Thoracic aorta (tissue), 2 donors: ENCODE measurements at places on chromosomes 2 and 18. TPM values are rescaled to one million over a fixed set of nuclear protein-coding genes. Genes with fewer than 3 reads are reported as not detected.

DNA sequence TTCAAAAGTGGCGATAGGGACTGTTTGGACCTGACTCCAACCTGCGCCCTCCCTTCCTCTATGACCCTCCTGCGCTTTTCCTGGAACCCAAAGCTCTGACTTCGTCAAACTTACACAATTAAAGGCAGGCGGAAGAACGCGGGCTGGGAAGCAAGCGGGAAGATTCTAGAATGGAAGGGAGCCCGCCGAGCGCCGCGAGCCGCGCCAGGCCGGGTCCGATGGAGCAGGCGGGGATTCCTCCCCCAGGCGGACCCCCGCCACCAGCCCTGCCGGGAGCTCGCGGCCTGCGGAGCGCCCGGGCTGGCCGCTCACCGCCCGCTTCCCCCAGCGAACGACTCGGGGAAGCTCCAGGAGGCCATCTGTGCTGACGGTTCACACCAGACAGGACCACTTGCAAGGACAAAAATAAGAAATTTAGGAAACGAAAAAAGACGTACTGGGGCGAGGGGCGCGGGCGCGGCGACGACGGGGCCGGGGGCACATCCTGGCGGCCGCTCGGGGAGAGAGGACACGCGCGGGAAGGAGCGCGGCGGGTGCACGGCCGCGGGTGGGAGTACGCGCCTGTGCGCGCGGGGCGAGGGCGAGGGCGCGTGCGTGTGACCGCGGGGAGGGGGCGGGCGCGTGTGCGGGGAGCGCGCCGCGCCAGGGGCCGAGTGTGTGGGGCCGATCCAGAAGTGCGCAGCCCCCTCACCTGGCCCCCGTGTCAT is 1.1 kb upstream of the SALL3 start:
- peaks cover 18% of the 10 kb centered on the region for H3K27me3 ChIP-seq
- DNase-seq: no peak
- no peak overlapping the region for H3K4me3 ChIP-seq
- no peak overlapping the region for H3K27ac ChIP-seq
- no peaks in the 10 kb centered on the region for H3K36me3 ChIP-seq
- peaks cover 32% of the 10 kb centered on the region for H3K4me1 ChIP-seq

GRCh38 chr2:102892698-102893310 is 131.0 kb downstream of the TMEM182 start:
- no peak overlapping the region for H3K4me3 ChIP-seq
- H3K27ac ChIP-seq: no peak overlapping the region
- no peaks in the 10 kb centered on the region for H3K27me3 ChIP-seq
- H3K36me3 ChIP-seq: no peaks in the 10 kb centered on the region

DNA sequence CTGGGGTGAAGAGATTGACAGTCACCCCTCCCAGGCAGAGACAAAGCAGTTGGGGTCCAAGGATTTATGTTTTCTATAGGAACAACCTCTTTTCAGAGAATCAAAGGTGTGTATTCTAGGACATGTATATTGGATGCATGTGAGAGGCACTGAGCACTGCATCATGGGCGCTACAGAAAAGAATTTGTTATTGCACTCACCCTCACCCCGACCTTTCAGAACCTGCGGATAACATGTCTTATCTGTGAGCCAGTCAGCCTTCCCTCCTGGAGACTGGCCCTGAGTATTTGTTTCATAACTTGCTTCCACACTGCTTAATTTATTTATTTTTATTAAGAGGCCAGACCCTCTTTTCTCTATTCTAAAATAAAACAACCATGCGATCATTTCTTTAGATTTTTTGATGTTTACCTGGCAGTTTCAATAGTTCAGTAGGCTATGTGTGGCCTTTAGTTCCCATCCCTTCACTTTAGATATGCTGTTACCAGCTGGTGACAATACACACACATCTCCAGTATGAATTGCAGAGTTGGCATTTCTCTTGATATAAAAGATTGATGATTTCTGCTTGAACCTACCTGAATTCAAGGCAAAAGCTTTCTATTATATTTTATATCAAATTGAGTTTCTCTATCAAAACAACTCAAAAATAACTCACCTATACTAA is 29.8 kb downstream of the FABP1 start:
- DNase-seq: no peak
- H3K4me3 ChIP-seq: no peak overlapping the region
- no peaks in the 10 kb centered on the region for H3K4me1 ChIP-seq
- H3K27ac ChIP-seq: no peak overlapping the region
- no peaks in the 10 kb centered on the region for H3K27me3 ChIP-seq
- H3K36me3 ChIP-seq: no peaks in the 10 kb centered on the region

GRCh38 chr2:113080134-113080533 is 12.4 kb downstream of the IL1F10 start:
- no peaks in the 10 kb centered on the region for H3K4me1 ChIP-seq
- H3K27ac ChIP-seq: no peak overlapping the region
- H3K36me3 ChIP-seq: no peaks in the 10 kb centered on the region
- H3K27me3 ChIP-seq: no peaks in the 10 kb centered on the region

GRCh38 chr2:99779276-99779675 is 289.5 kb upstream of the REV1 start:
- no peaks in the 10 kb centered on the region for H3K36me3 ChIP-seq
- H3K27me3 ChIP-seq: no peaks in the 10 kb centered on the region
- no peak overlapping the region for H3K27ac ChIP-seq
- H3K4me1 ChIP-seq: peaks cover 13% of the 10 kb centered on the region

- no peaks in the 10 kb centered on the region for H3K27me3 ChIP-seq
- DNase-seq: no peak
- H3K4me3 ChIP-seq: no peak overlapping the region
- no peak overlapping the region for H3K27ac ChIP-seq
Observed at GRCh38 chr2:77513191-77513590, 9.0 kb downstream of the LRRTM4 start.

DNA sequence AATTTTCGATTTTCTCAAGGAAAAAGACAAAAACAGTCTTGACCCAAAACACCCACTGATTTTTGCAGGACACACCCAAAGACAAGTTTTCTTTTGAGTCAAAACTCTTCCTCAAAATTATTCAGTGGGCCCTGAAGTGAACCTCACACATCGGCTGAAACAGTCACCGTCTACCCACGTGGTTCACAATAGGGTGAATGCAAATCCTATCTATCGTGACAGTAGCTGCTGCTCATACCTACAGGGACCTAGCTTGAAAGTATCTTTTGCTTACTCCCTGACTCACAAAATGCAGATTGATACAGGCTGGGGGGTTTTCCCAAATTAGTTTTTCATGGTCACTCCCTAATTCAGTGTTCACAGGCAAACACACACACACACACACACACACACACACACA is 10.7 kb upstream of the CD226 start:
- DNase-seq: no peak
- H3K27ac ChIP-seq: no peak overlapping the region
- H3K27me3 ChIP-seq: no peaks in the 10 kb centered on the region
- H3K4me1 ChIP-seq: no peaks in the 10 kb centered on the region
- H3K36me3 ChIP-seq: no peaks in the 10 kb centered on the region
- no peak overlapping the region for H3K4me3 ChIP-seq

GRCh38 chr18:31562726-31563125 is 29.0 kb upstream of the TTR start:
- H3K4me1 ChIP-seq: no peaks in the 10 kb centered on the region
- no peaks in the 10 kb centered on the region for H3K36me3 ChIP-seq
- H3K27me3 ChIP-seq: no peaks in the 10 kb centered on the region
- H3K27ac ChIP-seq: no peak overlapping the region
- DNase-seq: no peak

GRCh38 chr2:56015711-56016115 is 92.1 kb upstream of the EFEMP1 start:
- no peak for DNase-seq
- H3K27ac ChIP-seq: no peak overlapping the region
- H3K4me3 ChIP-seq: no peak overlapping the region
- H3K36me3 ChIP-seq: no peaks in the 10 kb centered on the region
- H3K27me3 ChIP-seq: no peaks in the 10 kb centered on the region

DNA sequence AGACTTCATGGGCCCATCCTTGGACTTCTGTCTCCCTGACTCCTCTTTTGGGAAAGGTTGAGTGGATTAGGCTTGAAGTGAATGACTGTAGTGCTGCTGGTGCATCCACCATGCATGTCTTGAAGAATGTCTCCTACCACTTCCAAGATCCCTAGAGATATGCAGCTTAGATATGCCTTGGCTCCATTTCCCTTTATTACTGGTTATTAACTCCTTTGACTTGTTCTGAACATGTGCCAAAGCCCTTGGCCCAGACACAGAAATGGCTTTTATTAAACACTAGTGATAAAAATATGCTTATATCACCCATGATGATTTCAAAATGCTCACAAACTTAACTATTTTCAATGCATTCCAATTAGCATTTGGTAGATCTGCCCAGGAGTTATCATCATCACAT is 90.0 kb upstream of the SLC14A2 start:
- no peak overlapping the region for H3K4me3 ChIP-seq
- H3K36me3 ChIP-seq: no peaks in the 10 kb centered on the region
- no peaks in the 10 kb centered on the region for H3K27me3 ChIP-seq
- H3K27ac ChIP-seq: no peak overlapping the region
- DNase-seq: no peak
- H3K4me1 ChIP-seq: peaks cover 25% of the 10 kb centered on the region

FBXO48 gene
- total RNA-seq: 0.41 TPM

KCNK3 gene
- total RNA-seq: 19.6 TPM

SLC25A12 gene
- total RNA-seq: 27.2 TPM

SLC9A2 gene
- total RNA-seq: 0.71 TPM

VAMP8 gene
- 30.9 TPM for total RNA-seq

CFC1 gene
- total RNA-seq: not detected

PKDCC gene
- 225 TPM for total RNA-seq

POTEC gene
- not detected for total RNA-seq

NGEF gene
- 0.81 TPM for total RNA-seq

TMEM131 gene
- 52.0 TPM for total RNA-seq
